Caco-2 (cell line): ENCODE measurements at places on chromosomes 13 and 19. TPM values are rescaled to one million over a fixed set of nuclear protein-coding genes. Genes with fewer than 3 reads are reported as not detected.

The ZNF90 gene
- 4.8 and 7.1 TPM in 2 replicates for total RNA-seq

The AMER2 gene
- total RNA-seq, result not detected in 2 replicates

The SULT2A1 gene
- total RNA-seq, result 4.5 TPM in 2 replicates

The TPP2 gene
- 58.9 and 64.3 TPM in 2 replicates for total RNA-seq

The APOE gene
- total RNA-seq, result 1,346 and 1,404 TPM in 2 replicates

The CNN1 gene
- total RNA-seq, result 0.54 and 0.84 TPM in 2 replicates

The YJEFN3 gene
- total RNA-seq, result 6.7 and 8.1 TPM in 2 replicates

The CNFN gene
- 4.1 and 5.3 TPM in 2 replicates for total RNA-seq

- no peak overlapping the region for H3K4me3 ChIP-seq
- no peaks in the 10 kb centered on the region for H3K4me1 ChIP-seq
- H3K27ac ChIP-seq, result no peak overlapping the region
- no peak for DNase-seq
- peaks cover 5% of the 10 kb centered on the region; the same call in 1 of the 2 replicates for H3K36me3 ChIP-seq
- no peaks in the 10 kb centered on the region for H3K27me3 ChIP-seq
These were observed 17.4 kb downstream of the RB1 start for GRCh38 chr13:48320891-48321510.

DNA sequence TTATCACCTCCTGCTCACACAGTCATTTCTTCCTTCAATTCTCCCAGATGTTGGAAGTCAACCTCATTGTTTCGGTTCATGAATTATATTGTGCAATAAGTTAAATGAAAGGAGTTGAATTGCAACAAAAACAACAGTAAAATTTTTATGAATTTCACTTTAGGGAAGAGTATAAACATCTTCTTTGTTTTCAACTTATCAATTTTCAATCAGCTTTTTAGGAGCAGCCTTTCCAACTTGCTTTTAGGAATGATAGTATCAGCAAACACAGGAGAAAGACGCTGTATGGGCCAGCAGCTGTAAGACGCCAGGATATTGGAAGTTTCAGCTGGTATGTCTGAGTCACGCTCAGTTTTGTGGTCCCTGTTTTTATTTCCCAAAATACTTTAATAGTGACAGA is 132.5 kb upstream of the ARGLU1 start:
- H3K4me3 ChIP-seq, result no peak overlapping the region
- peaks cover 21% of the 10 kb centered on the region; the same call in 1 of the 2 replicates for H3K4me1 ChIP-seq
- no peak overlapping the region for H3K27ac ChIP-seq
- 0 out of 2 replicates have a peak, but pooled peaks cover 1% of the 10 kb centered on the region for H3K36me3 ChIP-seq
- DNase-seq, result no peak
- no peaks in the 10 kb centered on the region for H3K27me3 ChIP-seq

DNA sequence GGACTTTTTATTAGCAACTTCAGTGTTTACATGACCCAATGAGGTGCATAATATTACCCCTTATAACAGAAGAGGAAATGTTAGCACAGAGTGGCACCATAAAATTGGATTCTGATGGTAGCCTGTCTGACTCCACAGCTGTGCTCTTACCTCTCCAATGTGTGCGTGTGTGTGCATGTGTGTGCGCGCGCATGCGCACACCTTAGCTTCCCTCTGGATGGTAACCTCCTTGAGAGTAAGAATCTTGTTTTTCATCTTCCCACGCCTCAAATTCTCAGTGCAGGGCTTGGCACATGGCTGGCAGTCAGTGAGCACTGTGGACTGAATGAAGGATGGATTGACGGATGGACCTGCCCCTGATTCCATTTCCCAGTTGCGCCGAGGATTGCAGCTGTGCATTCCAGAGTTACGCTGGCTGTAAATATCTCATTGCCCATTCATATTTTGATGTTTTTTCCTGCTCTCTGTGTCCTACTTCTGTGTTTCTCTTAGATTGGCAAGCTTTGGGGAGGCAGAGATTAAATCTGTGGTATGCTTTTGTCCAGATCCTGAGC is 99.2 kb upstream of the WASF3 start:
- no peak for DNase-seq
- no peaks in the 10 kb centered on the region for H3K4me1 ChIP-seq
- H3K27ac ChIP-seq, result no peak overlapping the region
- H3K36me3 ChIP-seq, result no peaks in the 10 kb centered on the region

GRCh38 chr13:101690871-101691270 is 238.4 kb downstream of the ITGBL1 start:
- H3K27me3 ChIP-seq, result no peaks in the 10 kb centered on the region; the same call in 1 of the 2 replicates
- no peaks in the 10 kb centered on the region for H3K36me3 ChIP-seq
- no peak overlapping the region for H3K4me3 ChIP-seq
- H3K27ac ChIP-seq, result no peak overlapping the region

DNA sequence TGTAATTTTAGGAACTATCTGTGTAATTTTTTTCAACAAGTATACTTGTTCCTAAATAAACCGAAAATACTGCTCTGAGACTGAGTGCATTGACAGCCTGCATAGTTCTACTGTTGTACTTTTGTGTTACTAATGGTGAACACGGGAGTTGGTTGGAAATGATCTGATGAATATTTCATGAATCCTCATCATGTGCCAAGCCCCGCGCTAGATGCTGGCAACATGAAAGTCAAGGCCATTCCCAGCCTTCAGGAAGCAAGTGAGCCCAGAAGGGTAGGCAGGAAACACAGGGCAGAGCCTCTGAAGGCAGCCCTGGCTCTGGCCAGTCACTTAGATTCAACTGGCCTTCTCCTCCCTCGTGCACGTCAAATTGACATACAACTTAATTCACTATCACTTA is 106.1 kb downstream of the ABCC4 start:
- H3K27ac ChIP-seq, result no peak overlapping the region
- H3K4me1 ChIP-seq, result no peaks in the 10 kb centered on the region
- no peaks in the 10 kb centered on the region for H3K27me3 ChIP-seq
- no peaks in the 10 kb centered on the region; the same call in 1 of the 2 replicates for H3K36me3 ChIP-seq
- no peak overlapping the region for H3K4me3 ChIP-seq
- DNase-seq, result no peak

- no peaks in the 10 kb centered on the region for H3K4me1 ChIP-seq
- DNase-seq, result no peak
- no peaks in the 10 kb centered on the region for H3K27me3 ChIP-seq
- no peak overlapping the region for H3K4me3 ChIP-seq
- no peaks in the 10 kb centered on the region for H3K36me3 ChIP-seq
These were observed 32.2 kb upstream of the ARGLU1 start for GRCh38 chr13:106599875-106600797.

- H3K4me3 ChIP-seq, result no peak overlapping the region
- H3K27ac ChIP-seq, result no peak overlapping the region
- no peak for DNase-seq
- H3K27me3 ChIP-seq, result no peaks in the 10 kb centered on the region
These were observed 402.7 kb downstream of the IRS2 start for GRCh38 chr13:109383683-109384082.

- H3K27ac ChIP-seq, result no peak overlapping the region
- no peaks in the 10 kb centered on the region for H3K36me3 ChIP-seq
- no peak overlapping the region for H3K4me3 ChIP-seq
- no peaks in the 10 kb centered on the region for H3K27me3 ChIP-seq
These were observed 160.4 kb upstream of the GPC6 start for GRCh38 chr13:93066187-93066586.

GRCh38 chr13:41267106-41267505 is 3.7 kb upstream of the MTRF1 start:
- H3K4me1 ChIP-seq, result no peaks in the 10 kb centered on the region
- no peak overlapping the region for H3K4me3 ChIP-seq
- H3K27ac ChIP-seq, result no peak overlapping the region
- no peaks in the 10 kb centered on the region for H3K27me3 ChIP-seq
- no peaks in the 10 kb centered on the region for H3K36me3 ChIP-seq
- no peak for DNase-seq

DNA sequence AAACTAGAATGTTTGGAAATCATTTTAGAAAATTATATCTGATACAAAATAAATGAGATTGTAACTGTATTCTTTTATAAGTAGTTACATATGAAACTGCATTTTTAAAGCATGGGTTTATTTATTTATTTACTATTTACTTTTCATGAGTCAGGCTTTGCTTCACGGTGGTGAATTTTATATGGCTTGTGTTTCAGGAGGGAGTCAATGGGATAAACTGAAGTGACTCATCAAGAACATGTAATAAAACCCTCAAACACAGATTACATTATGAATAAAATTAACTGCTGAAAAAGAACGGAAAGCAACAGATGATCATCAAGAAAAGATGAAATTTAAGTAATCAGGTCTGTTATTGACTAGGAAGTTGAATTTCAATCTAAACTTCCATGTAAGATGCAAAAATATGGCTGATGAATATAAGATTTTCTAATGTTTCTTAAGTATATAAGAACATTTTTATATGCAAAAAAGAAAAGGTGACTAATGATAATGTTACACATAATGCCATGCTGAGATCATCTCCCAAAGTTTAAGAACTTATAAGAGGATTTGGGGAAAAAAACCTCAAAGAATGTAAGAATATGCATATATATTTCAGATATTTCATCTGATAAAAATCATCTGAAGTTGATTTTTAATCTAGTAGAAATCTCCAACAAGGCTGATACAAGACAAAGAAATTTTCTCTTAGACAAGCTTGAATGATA is 383.6 kb downstream of the SLITRK1 start:
- no peaks in the 10 kb centered on the region for H3K36me3 ChIP-seq
- H3K27ac ChIP-seq, result no peak overlapping the region
- no peak for DNase-seq

- no peaks in the 10 kb centered on the region for H3K36me3 ChIP-seq
- no peak overlapping the region for H3K27ac ChIP-seq
- no peak overlapping the region for H3K4me3 ChIP-seq
- H3K4me1 ChIP-seq, result peaks cover 18% of the 10 kb centered on the region
- no peak for DNase-seq
These were observed 473.6 kb downstream of the FOXO1 start for GRCh38 chr13:40192858-40193257.

- no peak overlapping the region for H3K27ac ChIP-seq
- H3K4me3 ChIP-seq, result no peak overlapping the region
- H3K27me3 ChIP-seq, result no peaks in the 10 kb centered on the region
- H3K36me3 ChIP-seq, result no peaks in the 10 kb centered on the region
These were observed 494.0 kb downstream of the LIG4 start for GRCh38 chr13:107721125-107721869.

DNA sequence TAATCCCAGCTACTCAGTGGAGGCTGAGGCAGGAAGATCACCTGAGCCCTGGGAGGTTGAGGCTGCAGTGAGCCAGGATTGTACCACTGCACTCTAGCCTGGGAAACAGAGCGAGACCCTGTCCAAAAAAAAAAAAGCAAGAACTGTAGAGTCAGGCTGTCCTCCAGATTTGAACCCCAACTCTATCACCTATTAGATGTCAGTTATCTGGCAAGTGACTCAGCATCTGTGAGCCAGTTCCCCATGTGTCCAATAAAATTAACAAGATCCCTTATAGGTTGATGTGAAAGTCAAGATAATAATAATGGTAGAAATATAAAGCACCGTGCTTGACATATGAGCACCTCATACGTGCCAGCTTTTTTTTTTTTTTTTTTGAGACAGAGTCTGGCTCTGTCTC is 22.0 kb downstream of the GP6 start:
- no peak for DNase-seq
- no peak overlapping the region for H3K27ac ChIP-seq
- no peak overlapping the region for H3K4me3 ChIP-seq
- H3K36me3 ChIP-seq, result no peaks in the 10 kb centered on the region
- no peaks in the 10 kb centered on the region for H3K27me3 ChIP-seq
- H3K4me1 ChIP-seq, result no peaks in the 10 kb centered on the region

GRCh38 chr19:33348301-33349010 is 25.1 kb upstream of the CEBPG start:
- H3K36me3 ChIP-seq, result no peaks in the 10 kb centered on the region
- H3K4me1 ChIP-seq, result no peaks in the 10 kb centered on the region
- H3K27ac ChIP-seq, result no peak overlapping the region
- no peak overlapping the region for H3K4me3 ChIP-seq
- DNase-seq, result no peak

DNA sequence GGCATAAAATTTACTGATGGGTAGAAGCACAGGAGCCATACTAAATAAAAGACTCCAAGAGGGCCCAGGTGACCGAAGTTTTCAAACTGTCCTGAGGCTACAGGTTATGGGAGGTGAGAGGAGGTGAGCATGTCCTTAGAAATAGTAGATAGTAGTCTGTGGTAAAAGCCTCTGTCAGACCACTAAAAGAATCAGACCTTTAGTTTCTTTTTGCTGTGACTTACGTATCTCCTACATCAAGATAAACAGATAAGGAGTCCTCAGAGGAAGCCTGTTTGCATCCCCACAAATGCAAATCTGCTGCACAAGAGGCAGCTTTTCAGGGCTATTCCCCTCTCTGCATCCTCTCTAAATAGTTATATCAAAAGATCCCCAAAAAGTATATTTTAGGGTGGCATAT is 711.6 kb upstream of the SLITRK6 start:
- H3K36me3 ChIP-seq, result no peaks in the 10 kb centered on the region
- DNase-seq, result no peak
- no peak overlapping the region for H3K4me3 ChIP-seq
- H3K4me1 ChIP-seq, result no peaks in the 10 kb centered on the region

- H3K36me3 ChIP-seq, result no peaks in the 10 kb centered on the region
- no peak overlapping the region for H3K27ac ChIP-seq
- H3K27me3 ChIP-seq, result no peaks in the 10 kb centered on the region; the same call in 1 of the 2 replicates
- no peaks in the 10 kb centered on the region for H3K4me1 ChIP-seq
- H3K4me3 ChIP-seq, result no peak overlapping the region
These were observed 7.5 kb upstream of the TSHZ3 start for GRCh38 chr19:31356587-31357314.

DNA sequence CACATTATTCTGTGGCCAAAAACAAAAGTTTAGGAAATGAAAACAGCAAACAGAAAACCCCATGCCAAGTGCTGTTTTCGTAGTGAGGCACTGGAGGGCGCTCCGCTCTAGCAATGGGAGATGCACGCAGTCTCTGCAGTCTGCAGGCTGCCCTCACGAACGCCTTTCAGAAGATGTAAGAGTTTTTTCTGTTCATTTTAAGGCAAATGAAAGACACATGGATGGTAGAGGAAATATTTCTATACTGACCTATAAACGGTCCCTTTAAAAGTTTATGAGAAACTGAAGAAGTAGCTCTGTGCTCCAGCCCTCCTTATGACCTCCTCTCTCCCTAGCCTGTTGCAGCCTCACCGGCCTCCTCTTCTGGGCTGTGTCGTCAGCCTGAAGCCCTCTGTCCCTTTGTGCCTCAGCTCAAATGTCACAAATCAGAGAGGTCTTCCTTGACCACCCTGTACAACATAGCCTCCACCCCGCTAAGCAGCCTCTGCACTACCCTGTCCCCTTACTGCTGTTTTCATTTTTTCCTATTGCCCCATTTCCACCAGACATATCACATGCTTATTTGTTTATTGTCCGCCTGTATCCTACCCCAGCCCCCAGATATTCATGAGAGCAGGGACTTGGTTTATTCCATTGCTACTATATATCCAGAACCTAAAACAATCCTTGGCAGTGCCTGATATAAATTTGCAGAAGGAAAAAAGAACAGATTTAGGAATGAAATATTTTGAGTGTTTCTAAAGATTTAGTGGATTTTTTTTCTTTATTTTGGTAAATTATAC is 116.4 kb downstream of the TM9SF2 start:
- peaks cover 4% of the 10 kb centered on the region; the same call in 1 of the 2 replicates for H3K4me1 ChIP-seq
- H3K27me3 ChIP-seq, result no peaks in the 10 kb centered on the region
- peak; percentile 15 for DNase-seq
- H3K4me3 ChIP-seq, result no peak overlapping the region
